ENCODE measurements at places on chromosomes 11 and 22.

DNA sequence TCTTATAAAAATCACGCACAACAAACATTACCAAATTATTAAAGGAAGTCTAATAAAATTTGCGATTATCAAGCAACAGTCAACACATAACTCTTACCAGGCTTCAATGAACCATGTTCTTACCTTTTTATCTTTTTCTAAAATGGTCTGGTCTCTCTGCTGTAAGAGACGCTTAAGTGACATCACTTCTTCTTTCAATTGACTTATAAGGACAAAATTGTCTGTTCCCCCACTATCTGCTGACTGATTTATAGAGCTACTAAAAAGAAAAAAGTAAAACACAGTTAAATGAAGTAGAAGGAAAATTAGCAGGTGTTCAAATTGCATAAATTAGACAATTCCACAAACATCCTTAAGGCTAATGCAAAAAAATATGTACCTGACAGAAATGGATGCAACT, 10.9 kb downstream of the FAM76B start:
- no peak for DNase-seq

- DNase-seq: no peak
Measured at GRCh38 chr11:131899950-131900580, 529.6 kb downstream of the NTM start.

GRCh38 chr11:131694526-131695424, 324.4 kb downstream of the NTM start:
- peak; percentile 47 for DNase-seq

DNA sequence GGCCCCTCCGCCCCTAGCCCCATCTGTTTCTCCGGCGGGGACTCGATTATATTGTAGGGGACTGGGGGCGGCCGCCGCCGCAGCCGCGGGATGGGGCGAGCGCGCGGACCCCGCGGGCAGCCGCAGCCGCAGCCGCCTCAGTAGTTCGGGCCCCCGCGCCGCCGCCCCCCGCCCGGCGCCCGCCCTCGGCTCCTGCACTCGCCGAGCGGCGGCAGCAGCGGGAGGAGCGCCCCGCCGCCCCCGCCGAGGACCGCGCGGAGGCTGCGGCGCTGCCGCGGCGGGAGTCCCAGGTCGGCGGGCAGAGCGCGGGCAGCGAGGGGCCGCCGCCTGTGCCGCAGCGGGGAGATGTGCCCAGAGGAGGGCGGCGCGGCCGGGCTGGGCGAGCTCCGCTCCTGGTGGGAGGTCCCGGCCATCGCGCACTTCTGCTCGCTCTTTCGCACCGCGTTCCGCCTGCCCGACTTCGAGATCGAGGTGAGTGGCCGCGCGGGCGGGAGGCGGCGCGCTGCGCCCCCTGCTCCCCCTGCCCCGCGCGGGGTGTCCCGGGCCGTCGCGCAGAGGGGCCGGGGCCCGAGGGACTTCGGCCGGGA, at the start of gene CECR2:
Gene CECR2, plus strand, starts transcription at position 22 of the 587 bp plus-strand sequence. Its CDS starts 324 bp downstream, at position 346.
- DNase-seq: no peak

- no peak for DNase-seq
Measured at GRCh38 chr11:80958361-80958760, 1517.5 kb upstream of the TENM4 start.

DNA sequence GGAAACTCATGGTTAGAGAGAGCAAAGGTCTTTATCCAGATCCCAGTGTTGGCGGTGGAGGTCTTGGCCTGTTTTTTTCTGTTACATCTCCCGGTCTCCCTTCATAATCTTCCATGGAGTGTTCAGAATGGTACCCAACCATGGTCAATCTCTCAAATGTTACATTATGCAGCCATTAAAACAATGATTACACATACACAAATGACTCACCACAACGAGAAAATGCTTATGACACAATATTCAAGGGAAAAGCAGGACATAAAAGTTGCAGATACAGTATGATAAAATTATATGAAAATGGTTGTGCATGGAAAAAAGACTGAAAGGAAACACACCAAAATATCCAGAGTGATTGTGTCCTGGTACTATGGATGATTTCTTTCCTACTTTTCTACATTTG, 17.8 kb upstream of the CSNK1E start:
- DNase-seq: no peak

GRCh38 chr11:38577769-38578168, 1979.7 kb upstream of the RAG2 start:
- no peak for DNase-seq

DNA sequence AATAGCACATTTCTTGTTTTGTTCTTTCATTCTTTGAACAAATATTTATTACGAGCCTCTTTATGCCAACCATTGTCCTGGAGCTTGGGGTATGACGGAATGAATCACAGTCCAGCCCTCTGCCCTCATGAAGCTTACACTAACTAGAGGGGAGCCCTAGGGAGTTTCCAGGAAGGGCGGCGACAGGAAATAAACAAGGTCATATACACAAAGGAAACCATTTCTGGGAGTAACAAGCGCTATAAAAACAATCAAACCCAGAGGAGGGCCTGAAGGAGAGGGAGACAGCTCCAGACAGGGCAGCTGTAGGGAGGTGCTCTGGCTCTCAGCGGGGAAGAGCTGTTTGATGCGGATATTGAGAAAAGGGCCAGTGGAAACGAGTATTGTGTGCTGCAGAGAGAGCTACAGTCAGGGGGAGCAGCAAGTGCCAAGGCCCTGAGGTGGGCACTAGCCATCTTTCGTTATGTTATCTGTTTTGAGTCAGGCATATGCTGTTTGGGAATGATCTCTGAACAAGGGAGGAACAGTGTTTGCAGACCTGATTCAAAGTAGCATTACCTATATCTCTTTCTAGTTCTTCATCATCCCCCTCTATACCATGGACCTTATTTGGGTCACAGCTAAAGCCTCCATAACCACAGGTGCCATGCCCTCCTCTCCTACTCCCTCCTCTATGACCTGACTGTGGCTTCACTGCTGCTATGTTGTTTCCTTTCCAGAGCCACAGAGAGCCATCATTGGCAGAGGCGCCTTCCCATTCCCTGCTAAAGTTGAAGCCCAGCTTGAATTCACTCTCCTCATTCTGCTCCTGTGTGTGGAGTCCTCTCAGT, 15.3 kb upstream of the ZBTB16 start:
- no peak for DNase-seq

DNA sequence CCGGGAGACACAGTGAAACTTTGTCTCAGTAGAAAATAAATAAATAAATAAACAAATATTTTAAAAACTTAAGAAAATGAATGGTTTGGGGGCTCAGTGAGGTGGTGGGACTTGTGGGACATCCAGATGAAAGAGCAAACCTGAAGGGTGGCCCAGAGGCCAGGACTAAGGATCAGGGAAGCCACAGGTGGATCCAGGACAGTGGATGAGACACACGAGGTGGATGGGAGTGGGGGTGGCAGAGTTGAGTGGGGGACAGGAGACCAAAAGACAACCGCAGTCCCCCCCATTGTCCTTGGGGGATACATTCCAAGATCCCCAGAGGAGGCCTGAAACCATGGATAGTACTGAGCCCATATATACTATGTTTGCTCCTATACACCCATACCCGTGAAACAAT, 7.1 kb downstream of the RFPL1 start:
- no peak for DNase-seq

DNA sequence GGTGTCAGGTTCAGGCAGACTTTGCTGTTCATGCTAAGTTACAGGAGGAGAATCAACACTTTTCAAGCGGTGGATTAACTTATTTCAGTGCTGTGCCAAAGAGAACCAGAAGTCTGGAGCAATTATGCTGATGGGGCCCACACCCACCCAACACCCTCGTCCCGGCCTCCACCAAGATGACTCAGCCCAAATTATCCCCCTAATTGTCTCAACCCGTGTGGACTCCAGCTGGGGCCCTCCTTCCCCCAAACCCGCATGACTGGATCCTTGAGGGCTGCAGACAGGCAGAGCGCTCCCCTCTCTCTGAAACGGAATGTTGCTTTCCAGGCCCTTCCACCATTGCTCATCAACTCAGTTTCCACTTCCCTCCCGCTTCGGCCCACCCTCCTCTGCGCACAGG, 34.6 kb upstream of the MN1 start:
- no peak for DNase-seq
